ENCODE measurements at places on chromosomes 13 and 19. TPM values are rescaled to one million over a fixed set of nuclear protein-coding genes. Genes with fewer than 3 reads are reported as not detected.

DNA sequence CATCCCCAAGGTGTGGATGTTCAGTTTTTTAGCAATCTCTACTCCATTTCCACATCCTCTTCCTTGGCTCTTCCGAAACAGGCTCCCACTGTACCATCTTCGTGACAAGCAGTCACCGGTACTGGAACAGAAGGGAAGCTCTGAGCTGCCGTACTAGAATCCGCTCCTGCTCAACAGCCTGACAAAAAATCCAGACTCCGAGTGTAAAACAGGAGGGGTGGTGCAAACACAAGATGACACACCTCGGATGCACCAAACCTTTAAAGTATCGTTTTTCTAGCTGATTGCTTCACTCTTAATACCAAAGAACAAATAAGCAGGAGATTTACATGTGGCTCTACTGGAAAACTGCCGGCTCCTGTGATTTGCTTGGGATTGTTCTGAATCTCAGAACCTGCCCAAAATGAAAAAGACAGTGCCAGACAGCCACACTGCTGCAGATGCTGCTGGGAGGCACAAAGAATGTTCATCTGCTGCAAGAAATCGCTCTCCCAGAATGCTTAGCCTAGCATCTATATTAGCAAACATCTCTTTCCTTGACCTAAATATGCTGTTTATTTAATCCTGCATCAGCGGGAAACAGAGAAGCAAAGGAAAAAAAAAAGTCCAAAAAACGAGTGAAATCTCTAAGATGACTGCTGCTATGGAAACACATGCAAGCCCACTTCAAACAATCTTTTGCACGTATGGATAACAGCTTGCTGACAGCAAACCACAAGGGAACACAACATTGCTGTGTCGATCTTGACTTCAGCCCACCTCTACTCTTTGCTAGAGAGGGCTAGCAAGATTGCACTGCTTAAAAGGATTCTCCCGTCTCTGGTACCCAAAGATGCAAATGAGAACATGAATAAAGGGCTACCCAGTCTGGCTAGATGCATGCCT, 38.0 kb upstream of the DOCK9 start:
- no peak for DNase-seq
- no peaks in the 10 kb centered on the region for H3K36me3 ChIP-seq
- no peaks in the 10 kb centered on the region for H3K4me1 ChIP-seq
- H3K4me3 ChIP-seq = no peak overlapping the region
- no peaks in the 10 kb centered on the region for H3K27me3 ChIP-seq
- no peak overlapping the region for H3K27ac ChIP-seq

Gene ZNF44
- total RNA-seq = 19.9 TPM

- H3K27ac ChIP-seq = no peak overlapping the region
- no peaks in the 10 kb centered on the region for H3K27me3 ChIP-seq
- no peak for DNase-seq
Observed at GRCh38 chr13:37492075-37492474, 106.5 kb downstream of the POSTN start.

DNA sequence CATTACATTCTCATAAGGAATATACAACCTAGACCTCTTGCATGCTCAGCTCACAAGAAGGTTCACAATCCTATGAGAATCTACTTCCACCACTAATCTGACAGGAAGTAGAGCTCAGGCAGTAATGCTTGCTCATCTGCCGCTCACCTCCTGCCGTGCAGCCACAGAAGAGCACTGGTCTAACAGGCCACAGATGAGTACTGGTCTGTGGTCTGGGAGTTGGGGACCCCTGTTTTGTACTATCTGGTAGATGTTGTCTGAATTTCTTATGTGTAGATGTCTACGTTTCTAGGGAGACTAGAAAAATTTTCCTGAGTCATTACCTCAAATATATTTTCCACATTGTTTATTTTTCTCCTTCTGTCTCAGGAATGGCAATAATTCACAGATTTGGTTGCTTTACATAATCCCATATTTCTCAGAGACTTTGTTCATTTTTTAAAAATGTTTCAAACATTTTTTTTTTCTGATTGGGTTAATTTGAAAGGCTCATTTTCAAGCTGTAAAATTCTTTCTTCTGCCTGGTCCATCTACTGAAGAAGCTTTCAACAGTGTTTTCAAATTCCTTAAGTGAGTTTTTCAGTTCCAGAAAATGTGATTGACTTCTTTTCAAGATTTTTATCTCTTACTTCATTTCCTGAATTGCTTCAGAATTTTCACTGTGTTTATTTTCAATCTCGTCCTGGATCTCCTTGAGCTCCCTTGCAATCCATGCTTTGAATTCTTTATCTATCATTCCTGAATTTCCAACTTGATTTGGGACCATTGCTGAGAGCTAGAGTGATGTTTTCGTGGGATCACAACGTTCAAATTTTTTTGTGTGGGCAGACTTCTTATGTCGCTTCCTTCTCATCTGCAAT, 1322.2 kb downstream of the PCDH9 start:
- DNase-seq = no peak
- H3K36me3 ChIP-seq = no peaks in the 10 kb centered on the region
- H3K4me3 ChIP-seq = no peak overlapping the region

Gene CRX
- total RNA-seq = not detected

DNA sequence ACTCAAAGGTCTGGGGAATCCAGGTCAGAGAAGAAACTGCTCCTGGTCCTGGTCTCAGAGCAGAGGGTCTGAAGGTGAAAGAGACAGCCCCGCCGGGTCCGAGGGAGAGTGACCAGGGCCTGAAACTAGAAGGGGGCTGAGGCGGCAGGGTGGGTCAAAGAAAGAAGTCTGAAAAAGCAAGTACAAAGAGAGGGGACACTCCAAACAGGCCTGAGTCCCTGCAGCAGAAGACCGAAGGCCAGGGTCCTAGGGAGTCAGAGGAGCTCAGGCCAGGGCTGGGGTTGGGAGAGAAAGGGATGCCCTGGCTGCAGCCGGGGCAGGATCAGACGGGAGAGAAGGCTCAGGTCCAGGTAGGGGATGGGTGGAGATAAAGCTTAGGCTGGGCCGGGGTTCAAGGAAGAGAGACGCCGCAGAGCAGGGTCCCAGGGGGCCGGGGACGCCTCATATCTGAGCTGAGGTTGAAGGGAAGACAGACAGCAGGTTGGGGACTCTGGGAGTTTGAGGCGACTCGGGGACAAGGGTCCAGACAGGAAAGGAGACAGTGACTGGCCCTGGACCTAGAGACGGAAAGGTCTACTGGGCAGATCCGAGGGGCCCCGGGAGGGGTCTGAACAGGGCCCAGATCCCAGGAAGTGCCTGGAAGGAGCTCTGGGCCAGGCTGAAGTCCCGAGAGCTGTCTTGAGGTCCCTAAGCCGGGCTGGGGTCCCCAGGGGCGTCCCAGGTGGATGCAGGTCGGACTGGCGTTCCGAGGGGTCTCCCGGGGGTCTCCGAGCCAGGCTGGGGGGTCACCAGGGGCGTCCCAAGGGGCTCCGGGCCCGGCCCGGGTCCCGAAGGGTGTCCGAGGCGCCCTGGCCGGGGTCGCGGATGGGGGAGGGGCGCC, 795 bp downstream of the MLLT1 start:
- H3K4me3 ChIP-seq = peak overlapping the region; percentile 99
- H3K27ac ChIP-seq = no peak overlapping the region
- DNase-seq = no peak
- H3K27me3 ChIP-seq = no peaks in the 10 kb centered on the region

Gene ZNF256
- total RNA-seq = 5.7 TPM

Gene C13orf46
- total RNA-seq = 3.5 TPM

- no peak overlapping the region for H3K27ac ChIP-seq
- H3K36me3 ChIP-seq = no peaks in the 10 kb centered on the region
- H3K27me3 ChIP-seq = no peaks in the 10 kb centered on the region
- no peak overlapping the region for H3K4me3 ChIP-seq
- no peak for DNase-seq
Observed at GRCh38 chr13:101881593-101881992, 429.1 kb downstream of the ITGBL1 start.

Gene EBI3
- 3.7 TPM for total RNA-seq

DNA sequence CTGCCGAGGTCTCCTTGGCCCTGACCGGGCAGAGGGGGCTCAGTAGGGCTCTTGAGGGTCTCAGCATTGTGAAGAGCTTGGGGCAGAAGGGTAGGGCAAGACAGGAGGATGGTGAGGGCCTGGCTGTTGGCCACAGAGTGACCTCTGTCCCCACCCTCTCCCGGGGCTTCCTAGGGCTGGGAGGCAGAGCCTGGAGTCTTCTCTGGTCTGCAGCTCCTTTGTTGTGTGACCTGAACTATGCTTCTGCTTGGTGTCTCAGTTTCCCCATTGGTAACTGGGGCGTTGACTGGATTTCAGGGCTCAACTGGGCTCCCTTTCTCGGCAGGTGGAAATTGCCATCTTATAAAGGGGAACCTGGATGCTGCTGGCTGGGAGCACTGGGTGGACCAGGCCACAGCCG, 30.1 kb upstream of the PEPD start:
- no peak overlapping the region for H3K27ac ChIP-seq
- H3K36me3 ChIP-seq = no peaks in the 10 kb centered on the region
- no peak overlapping the region for H3K4me3 ChIP-seq

Gene LILRA5
- 5.5 TPM for total RNA-seq

Gene LILRB5
- total RNA-seq = 15.0 TPM

DNA sequence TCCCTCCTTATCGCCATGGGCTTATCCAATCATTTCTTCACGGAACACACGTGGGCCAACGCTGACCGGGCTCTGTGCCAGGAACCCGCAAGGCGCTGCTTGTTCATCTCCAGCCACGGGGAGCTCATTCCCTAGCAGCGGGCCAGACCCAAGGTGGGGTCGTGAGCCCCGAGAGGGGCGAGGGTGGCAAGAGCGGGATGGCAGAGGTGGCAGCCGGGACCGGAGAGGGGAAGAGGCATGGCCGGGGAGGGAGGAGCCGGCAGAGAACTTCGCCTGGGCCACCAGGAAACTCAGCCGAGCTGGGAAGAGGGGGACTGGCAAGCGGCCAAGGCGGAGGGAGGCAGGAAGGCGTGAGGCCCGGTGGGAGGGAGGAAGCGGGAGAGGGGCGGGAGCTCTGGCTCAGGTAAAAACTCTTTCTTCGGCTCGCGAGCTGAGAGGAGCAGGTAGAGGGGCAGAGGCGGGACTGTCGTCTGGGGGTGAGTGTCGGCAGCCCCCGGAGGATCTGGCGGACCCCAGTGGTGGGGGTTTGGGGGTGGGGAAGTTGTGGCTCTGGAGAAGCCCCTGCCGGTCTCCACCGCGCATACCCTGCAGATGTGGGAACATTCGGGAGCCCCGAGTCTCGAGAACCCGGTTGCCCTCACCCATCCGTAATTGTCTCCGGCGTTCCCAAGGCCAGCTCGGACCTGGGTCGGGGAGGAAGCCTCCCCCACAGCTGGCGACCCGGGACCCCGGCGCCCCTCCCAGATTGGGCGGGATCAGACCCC, at the start of gene B3GNT3:
TSS of gene B3GNT3 (plus strand) at position 408 of the 764 bp plus-strand sequence. CDS start 12,670 bp downstream, outside the sequence.
- H3K4me1 ChIP-seq = no peaks in the 10 kb centered on the region
- no peak within 1 kb of the TSS for H3K4me3 ChIP-seq
- DNase-seq = peak; percentile 60
- no peaks in the 10 kb centered on the region for H3K27me3 ChIP-seq
- H3K36me3 ChIP-seq = no peaks in the 10 kb centered on the region

DNA sequence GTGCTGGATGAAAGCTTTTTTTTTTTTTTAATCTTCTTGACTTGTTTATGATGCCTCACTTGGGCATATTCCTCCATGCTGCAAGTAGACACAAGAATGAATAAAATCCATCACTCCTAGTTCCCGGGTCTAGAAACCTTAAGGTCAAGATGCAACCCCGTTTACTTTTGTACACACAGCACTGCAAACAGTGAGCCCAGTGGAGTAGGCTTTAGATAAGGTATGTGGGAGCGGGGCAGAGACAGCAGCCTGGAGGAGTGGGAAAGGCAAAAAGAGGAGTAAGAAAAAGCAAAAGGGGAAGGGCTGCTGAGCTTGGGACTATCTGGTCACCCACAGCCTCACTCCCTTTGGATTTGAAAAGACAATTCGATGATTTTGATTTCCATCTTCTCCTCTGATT, 429.8 kb upstream of the ARGLU1 start:
- H3K36me3 ChIP-seq = no peaks in the 10 kb centered on the region
- no peak overlapping the region for H3K4me3 ChIP-seq
- DNase-seq = no peak

Gene SGCG
- 2.6 TPM for total RNA-seq

Gene CERS1
- total RNA-seq = 0.49 TPM

Gene GJB6
- not detected for total RNA-seq

GRCh38 chr13:33862016-33862415, 44.1 kb downstream of the RFC3 start:
- no peaks in the 10 kb centered on the region for H3K36me3 ChIP-seq
- no peak overlapping the region for H3K27ac ChIP-seq
- DNase-seq = no peak
- no peaks in the 10 kb centered on the region for H3K27me3 ChIP-seq
- no peak overlapping the region for H3K4me3 ChIP-seq

GRCh38 chr13:28531077-28531844, 36.3 kb upstream of the FLT1 start:
- H3K27ac ChIP-seq = no peak overlapping the region
- no peaks in the 10 kb centered on the region for H3K36me3 ChIP-seq
- peak; percentile 68 for DNase-seq
- no peak overlapping the region for H3K4me3 ChIP-seq

DNA sequence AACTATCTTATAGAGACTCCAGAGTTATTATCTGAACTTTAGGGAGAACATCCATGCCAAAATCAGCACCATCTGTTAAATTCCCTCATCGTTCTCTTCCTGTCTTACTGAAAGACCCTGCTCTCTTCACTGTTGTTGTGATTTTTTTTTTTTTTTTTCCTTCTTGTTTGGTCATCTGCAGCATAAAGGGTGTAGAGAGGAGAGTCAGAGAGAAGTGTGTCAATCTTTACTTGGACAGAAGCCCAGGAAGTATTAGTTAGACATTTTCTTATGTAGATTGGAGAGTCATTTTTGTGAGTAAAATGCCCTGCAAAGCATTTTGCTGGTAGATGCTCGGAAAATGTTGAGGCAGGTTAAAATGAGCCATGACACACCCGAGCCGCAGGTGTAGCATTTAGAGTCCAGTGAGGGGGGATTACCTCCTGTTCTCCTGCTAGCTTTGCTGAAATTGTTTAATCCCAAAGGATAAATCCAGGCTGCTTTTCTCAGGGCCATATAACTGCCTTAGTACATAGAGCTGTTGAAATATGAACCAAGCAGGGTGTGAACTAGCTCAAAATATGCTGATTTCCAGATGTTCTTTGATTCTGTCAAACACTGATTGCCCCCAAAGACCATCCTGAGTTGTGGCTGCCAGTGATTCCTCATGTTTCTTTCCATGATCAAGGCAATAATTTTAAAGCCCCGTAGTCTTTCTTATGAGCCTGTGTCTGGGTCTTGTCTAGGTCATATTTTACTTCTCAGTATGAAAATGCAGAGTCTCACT, 143.5 kb downstream of the DCT start:
- H3K36me3 ChIP-seq = no peaks in the 10 kb centered on the region
- H3K27me3 ChIP-seq = no peaks in the 10 kb centered on the region
- H3K4me1 ChIP-seq = no peaks in the 10 kb centered on the region
- no peak overlapping the region for H3K27ac ChIP-seq
- no peak overlapping the region for H3K4me3 ChIP-seq

Data from aorta (tissue), 5 donors.